Caco-2 (cell line): ENCODE measurements at places on chromosomes 12 and 14.

DNA sequence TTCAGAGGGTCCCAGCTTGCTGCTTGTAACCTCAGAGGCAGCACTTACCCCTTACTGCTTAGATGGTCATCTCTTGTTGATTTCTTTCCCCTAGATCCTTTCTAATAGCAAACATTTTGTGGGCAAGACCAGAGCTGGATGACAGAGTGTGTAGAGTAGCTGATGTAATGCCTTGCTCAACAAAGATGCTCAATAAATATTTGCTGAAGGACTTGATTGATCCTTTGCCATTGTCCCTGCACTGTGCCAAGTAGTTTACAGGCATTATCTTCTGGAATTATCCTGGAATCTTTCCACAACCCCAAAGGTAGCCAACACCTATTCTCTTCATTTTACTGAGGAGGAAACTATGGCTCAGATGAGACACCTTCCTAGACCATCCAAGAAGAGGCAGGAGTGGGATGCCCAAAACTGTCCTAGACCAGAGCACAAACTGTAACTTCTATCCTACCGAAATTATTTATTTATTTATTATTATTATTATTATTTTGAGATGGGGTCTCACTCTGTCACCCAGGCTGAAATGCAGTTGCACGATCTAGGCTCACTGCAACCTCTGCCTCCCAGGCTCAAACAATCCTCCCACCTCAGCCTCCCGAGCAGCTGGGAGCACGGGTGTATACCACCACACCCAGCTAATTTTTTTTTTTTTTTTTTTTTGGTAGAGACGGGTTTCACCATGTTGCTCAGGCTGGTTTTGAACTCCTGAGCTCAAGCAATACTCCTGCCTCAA, 1.4 kb downstream of the MMAB start:
- no peak for DNase-seq

DNA sequence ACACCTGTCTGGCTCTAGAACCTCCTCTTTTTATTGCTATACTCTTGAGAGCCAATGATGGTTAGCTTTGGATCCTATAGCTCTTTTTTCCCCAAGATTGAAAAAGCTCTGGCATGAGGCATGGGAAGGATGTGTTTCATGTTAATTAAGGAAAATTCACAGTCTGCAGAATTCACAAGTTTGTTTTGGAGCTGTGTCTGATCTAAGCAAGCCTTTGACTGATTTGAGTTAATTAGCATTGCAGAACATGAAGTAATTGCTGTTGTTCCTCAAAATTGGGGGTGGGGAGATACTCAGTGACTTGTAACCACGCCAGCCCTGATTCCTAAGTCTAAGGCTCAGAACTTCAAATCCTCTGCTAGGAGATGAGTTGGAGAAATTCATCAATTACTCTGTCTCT, 205.0 kb downstream of the SUDS3 start:
- no peak for DNase-seq

- no peak for DNase-seq
Observed at GRCh38 chr12:13052421-13052820, 8.2 kb downstream of the FAM234B start.

DNA sequence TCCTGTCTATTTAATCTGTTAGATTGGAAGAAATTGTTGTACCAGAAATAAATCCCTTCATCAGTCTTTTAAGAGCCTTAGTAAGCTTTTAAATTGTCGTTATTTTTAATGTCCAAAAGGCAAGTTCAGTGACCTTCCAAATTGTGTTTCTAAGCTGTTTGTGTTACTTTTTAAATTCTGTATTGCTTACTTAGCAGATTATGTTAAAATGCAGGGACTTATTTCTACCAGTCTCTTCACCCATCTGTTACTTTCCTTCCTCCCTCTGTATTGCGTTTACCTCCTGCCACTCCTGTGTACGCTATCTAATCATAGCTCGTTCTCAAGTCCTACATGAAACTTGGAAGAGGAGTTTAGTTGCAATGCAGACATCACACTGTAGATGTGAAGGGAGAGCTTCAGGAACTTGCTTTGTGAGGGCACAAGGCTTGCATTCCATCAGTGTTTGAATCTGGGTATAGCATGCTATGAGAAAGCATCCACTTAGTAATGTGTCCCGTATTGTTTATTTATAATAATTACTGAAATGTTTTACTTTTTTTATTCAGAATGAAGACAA, 406.5 kb upstream of the RGS6 start:
- DNase-seq, result no peak

- DNase-seq, result no peak
Observed at GRCh38 chr12:13087766-13088165, 15.7 kb downstream of the GSG1 start.

- DNase-seq, result no peak
Observed at GRCh38 chr12:128131955-128132354, 135.0 kb upstream of the TMEM132C start.

- DNase-seq, result no peak
Observed at GRCh38 chr14:26597071-26597588, 703 bp downstream of the NOVA1 start.

- DNase-seq, result no peak
Observed at GRCh38 chr12:56688846-56689109, 694 bp upstream of the PTGES3 start.

DNA sequence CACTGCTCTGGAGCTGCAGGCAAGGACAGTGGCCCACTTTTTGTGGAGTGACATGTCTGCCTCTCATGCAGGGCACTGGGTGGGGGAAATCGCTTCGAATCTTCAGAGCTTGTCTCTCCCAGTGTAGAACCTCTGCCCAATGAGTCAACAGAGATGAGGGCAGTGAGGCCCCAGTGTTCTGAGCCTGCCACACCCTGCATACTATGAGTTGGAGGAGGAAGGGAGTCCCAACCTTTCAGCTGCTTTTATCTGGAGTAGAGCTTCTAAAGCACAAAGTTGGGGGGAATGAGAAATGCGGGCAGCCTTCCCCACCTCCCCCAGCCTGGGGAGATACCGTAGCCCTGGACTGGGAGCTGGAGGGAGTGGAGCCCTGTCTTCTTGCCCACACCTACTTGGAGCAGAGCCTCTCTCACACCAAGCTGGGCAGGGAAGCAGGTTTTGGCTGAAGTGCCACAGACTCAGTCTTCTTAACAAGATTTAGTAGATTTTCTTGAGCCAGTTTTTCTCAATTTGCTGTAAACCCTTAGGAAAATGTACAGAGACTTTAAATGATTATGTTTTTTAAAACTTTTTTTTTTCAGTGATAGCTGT, 159.1 kb downstream of the ADGRD1 start:
- no peak for DNase-seq

DNA sequence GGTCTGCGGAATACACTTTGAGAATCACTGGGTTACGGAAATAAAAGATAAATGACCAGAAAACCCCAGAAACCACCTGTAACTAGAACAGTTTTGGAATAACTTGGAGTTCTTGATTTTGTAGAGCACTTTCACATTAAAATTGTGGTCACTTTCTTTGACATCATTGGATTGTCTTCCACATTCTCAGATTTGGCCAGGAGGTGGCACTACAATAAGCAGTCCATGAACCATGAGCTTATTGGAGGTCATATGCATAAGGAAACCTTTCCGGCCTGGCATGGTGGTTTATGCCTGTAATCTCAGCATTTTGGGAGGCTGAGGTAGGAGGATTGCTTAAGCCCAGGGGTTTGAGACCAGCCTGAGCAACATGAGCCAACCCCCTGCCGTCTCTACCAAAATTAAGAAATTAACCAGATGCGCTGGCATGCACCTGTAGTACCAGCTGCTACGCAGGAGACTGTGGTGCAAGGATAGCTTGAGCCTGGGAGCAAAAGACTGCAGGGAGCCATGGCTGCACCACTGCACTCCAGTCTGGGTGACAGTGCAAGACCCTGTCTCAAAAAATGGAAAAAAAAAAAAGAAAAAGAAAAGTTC, 107.7 kb upstream of the CAND1 start:
- DNase-seq, result peak; percentile 40

DNA sequence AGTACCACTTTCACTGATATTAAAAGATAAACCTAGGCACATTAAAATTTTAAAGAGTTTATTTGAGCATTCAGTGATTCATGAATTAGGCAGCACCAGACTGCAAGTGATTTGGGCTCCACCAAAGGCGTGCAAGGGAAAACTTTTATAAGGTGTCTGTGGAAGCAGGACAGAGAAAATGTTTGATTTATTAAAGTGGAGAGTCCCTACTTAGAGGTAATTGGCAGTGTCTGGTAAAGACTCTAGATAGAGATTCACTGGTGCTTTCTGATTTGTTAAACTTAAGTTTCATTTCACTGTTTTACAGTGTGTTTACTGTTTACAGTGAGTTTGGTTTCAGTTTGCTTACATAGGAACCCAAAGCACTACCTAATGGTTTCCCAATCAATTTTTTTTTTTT, 72.8 kb downstream of the ANKS1B start:
- DNase-seq, result no peak

GRCh38 chr12:112988224-112988623, 9.9 kb downstream of the OAS2 start:
- no peak for DNase-seq

DNA sequence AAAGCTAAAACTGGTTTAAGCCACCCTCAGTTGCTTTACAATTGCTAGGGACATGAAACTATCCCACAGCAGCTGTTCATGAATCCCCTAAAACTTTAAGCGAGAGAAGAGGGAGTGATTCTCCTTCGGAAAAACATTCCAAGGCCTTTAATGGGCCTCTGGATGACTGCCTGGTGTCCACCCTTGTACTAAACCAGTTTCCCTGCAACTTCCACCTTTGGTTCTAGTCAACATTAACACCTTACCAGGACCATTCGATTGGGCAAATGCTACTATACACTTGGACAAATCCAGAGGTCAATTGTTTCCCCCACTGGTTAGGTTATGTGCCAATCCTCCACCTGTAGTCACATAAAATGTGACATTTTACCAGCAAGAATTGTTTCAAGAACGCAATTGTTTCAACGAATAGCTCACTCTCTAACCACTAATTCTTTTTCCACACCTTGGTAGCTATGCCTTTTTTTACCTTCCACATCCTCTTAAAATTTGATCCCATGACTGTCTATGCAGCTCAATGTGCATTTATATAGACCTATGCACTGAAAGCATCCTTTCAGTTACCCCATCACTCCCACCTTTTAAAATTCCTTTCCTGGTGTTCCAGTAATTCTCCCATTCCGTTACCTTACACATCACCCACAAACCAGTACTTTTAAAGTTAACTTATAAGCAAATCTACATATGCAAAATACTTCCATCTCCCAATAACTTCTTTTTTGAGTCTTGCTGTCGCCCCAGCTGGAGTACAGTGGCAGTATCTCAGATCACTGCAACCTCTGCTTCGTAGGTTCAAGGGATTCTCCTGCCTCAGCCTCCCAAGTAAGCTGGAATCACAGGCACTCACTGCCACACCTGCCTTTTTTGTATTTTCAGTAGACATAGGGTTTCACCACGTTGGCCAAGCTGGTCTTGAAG, 3.6 kb downstream of the UBC start:
- DNase-seq, result no peak

DNA sequence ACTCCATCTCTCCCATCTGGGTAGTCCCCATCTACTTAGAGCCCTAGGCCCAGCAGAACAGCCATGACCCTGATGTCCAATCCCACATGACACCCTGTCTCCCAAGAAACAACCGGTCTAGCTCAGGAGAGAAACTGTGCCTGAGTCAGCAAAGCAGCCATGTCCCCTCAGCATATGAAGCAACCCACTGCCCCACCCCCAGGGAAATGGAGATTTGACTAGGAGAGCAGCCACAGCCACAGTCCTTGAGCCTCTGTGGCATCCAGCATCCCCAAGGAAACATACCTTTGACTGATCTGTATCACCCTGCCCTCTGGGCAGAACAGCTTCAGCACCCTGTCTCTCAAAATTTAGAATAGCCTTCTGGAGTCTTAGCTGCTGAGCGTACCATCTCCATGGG, 641.9 kb upstream of the FBXO33 start:
- no peak for DNase-seq

DNA sequence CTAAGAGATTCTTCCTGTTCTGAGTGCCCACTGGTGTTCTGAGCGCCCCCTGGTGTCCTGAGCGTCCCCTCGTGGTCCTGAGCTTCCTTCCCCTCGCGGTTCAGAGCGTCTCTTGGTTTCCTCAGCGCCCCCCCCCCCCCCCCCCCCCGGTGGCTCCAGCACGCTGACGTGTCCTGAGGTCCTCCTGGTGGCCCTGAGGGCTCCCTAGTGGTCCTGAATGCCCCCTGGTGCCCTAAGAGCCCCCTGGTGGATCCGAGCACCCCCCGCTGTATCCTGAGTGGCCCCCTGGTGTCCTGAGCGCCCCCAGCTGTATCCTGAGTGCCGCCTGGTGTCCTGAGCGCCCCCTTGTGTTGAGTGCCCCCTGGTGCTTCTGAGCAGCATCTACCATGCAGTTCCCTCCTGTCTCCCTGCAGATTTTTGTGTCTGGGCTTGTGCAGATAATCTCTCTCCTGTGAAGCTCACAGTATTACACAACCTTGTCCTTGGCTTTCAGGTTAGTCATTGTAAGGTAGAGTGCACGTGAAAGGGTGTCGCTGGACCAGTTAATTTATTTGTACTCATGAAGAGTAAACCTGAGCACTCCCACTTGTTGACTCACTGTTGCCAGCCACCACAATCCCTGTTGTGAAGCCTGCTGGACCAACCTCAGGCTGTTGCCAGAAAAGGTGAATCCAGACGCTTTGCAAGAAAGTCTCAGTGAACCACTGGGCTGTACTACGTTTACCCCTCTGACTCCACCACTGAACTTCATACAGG, 1168.4 kb downstream of the TMEM121 start:
- DNase-seq, result peak; percentile 23

GRCh38 chr12:4030929-4031702, 157.9 kb upstream of the PARP11 start:
- peak; percentile 99 for DNase-seq

- no peak for DNase-seq
Observed at GRCh38 chr12:56160193-56160763, 2.1 kb downstream of the MYL6 start.

DNA sequence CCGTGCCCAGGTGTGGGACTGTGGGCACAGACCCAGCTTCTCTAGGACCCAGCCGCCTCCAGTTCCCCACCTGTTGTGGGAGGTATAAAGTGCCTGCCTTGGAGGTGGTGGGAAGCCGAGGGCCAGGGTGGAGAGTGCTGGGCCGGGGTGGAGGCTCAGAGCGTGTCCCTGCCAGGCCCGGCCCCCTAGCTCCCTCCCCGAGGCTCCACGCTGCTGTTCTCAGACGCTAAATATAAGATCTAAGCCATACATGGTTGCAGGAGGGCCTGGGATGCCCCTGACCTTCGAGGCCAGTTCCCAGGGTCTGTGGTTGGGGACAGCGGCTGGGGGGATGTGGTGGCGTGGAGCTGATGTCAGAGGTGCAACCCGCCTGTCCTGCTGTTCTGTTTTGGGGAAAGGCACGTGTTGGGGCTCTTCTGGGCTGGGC, 10.8 kb downstream of the INF2 start:
- DNase-seq, result no peak

- DNase-seq, result peak; percentile 100
Observed at GRCh38 chr12:53938326-53939140, at the start of gene HOXC13. Gene HOXC13, plus strand, starts transcription at chr12:53938831. Its CDS starts 76 bp downstream, at chr12:53938907.
